ENCODE measurements at places on chromosomes 4 and X.

DNA sequence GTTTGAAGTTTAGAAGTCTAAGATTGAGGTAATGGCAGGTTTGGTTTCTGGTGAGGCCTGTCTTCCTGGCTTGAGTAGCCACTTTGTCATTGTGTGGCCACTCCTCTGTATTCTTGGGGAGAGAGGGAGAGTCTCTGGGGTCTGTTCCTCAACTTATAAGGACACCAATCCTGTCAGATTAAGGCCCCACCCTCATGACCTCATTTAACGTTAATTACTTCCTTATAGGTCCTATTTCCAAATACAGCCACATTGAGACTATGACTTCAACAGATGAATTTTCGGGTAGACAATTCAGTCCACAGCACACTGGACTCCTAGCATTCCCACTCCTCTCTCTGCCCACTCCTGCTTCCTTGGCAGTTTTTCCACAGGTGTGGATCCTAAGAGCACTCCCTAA, 350.8 kb upstream of the CASK start:
- DNase-seq = no peak

DNA sequence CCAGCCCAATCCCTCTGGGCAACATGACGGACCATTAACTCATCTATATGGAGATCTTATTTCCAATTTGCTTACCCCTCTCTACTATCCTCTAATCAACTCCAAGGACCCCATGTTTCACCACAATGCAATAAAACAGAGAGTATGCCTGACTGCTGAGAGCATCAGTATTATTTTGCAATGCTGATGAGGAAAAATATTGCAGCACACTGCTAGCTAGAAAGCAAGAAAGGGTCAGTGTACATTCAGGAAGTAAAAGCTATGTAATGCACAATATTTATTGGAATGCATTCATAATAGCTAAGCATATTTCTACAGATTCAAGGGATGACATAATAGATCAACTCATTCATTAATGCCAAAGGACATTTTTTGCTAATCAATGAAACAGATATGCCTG, 33.2 kb downstream of the ARAP2 start:
- no peak for DNase-seq

- DNase-seq = no peak
Observed at GRCh38 chrX:22135994-22136684, 104.0 kb downstream of the PHEX start.

GRCh38 chrX:143683486-143683885, 37.1 kb downstream of the SPANXN2 start:
- DNase-seq = no peak

- DNase-seq = no peak
Observed at GRCh38 chr4:176185051-176185450, 10.3 kb downstream of the SPATA4 start.

DNA sequence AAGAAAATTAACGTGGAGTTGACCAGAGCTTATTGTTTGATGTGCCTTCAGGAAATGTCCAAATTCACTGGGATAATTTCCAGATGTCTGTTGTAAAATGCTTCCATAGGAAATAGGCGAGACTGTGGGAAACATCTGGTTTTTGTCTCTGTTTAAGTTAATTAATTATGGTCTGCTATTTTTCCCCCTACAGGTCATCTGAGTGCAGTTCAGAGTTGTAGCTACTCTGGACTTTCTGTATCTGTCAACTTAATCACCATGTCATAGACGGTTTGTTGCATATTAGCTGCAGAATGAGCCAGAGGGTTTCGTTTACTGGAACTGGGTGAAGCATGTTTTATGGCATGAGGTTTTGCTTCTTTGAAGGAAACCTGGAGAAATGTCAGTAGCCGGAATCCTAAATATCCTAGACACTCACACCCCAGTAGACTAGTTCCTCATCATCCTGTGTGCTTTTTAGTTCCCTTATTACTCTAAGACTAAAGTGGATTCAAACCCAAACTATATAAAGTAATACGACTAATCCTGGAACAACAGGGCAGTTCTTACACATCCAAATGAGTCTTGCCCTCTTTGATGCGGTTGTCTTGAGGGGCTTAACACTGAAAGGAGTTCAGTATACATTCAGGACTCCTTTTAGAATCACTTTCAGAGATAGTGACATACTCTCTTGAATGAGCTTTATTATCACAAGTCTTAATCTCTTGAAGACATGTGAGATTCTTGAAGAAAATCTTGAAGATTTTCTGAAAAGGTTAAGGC, 62.5 kb downstream of the PPEF1 start:
- DNase-seq = no peak

- no peak for DNase-seq
Observed at GRCh38 chr4:185822791-185823190, 10.8 kb upstream of the SORBS2 start.

DNA sequence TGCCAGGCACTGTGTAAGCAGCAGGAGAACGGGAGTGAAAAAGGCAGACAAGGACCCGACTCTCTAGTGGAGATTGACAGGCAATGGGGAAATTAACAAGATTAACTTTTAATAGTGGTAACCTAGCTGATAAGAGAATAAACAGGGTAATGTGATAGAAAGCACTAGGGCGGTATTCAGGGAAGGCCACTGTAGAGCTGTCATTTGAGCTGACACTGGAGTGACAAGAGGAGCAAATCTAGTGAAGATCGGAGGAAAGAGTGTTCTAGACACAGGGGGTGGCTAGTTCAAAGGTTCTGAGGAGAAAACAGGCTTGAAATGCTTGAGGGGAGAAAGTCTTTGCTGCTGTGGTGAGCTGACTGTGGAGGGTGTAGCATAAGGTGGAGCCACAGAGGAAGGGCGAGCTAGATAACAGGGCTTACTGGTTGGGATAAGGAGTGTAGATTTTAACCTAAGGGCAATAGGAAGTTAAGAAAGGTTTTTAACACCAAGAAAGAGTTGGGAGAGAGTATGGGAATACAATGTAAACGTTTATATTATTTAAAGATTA, 122.8 kb downstream of the SLC10A7 start:
- DNase-seq = no peak

GRCh38 chr4:120526033-120526432, 396.5 kb downstream of the PRDM5 start:
- no peak for DNase-seq

GRCh38 chr4:113327494-113327893, 278.0 kb downstream of the ANK2 start:
- no peak for DNase-seq

GRCh38 chr4:89411539-89412309, 104.1 kb upstream of the GPRIN3 start:
- no peak for DNase-seq

GRCh38 chr4:23085249-23085568, 392.5 kb downstream of the GBA3 start:
- no peak for DNase-seq

DNA sequence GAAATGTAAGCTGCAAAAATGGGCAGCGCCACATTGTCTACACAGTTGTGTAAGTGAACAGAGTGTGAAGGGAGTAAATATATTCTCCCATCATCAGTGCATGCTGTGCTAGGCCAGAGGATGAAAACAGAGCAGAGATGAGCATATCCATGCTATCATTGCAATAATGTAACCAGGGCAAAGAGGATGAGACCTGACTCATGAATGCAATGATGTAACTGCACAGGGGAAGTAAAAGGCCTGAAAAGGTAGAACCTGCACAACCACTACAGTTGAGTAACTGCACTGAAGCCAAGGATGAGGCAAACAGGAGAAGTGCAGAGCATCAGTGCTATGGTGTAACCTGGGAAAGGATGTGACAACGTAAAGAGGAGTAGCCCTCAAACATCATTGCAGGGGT, 220.4 kb upstream of the FAM47C start:
- no peak for DNase-seq

GRCh38 chr4:170035845-170036244, 9.7 kb upstream of the MFAP3L start:
- DNase-seq = no peak

DNA sequence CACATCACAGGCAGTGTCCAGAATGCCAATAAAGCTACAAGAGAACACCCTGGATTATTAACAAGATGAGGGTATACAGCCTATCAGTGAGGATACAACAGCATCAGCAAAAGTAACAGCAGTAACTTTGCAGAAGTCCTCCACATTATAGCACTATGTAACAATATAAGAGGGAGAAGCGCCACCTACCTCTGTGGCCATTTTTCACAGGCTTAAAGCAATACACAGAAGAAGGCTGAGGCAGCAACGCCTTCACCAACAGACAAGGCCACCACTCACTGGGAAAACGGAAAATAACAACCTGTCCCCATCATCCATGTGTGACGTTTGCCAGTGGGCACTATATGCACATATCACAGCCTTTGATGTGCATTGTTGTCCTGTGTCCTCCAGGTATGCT, 12.5 kb downstream of the RTL8B start:
- DNase-seq = no peak

DNA sequence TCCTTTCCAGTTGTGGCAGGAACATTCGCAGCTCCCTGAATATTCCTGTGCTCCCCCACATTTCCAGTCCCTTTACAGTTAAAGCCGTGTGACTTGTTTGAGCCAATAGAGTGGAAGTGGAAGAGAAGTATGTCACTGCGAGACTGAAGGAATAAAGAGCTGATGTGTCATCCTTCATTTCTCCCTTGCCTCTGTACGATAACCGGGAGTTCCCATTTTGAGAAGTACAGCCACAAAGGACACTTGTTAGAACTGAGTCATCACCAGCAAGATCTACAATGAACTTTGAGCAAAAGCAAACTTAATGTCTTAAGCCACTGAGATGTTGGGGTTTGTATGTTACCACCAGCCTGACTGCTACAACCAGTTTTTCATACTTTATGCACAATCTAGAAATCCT, 92.3 kb downstream of the SPRY1 start:
- DNase-seq = no peak

GRCh38 chr4:153223930-153224329, 19.7 kb downstream of the TRIM2 start:
- no peak for DNase-seq

GRCh38 chr4:151169900-151170299, 70.5 kb downstream of the RPS3A start:
- DNase-seq = no peak

- DNase-seq = no peak
Observed at GRCh38 chr4:140856621-140857062, 100.5 kb upstream of the TBC1D9 start.

- peak; percentile 8 for DNase-seq
Observed at GRCh38 chrX:135295238-135295943, 13.9 kb upstream of the ETDC start.

DNA sequence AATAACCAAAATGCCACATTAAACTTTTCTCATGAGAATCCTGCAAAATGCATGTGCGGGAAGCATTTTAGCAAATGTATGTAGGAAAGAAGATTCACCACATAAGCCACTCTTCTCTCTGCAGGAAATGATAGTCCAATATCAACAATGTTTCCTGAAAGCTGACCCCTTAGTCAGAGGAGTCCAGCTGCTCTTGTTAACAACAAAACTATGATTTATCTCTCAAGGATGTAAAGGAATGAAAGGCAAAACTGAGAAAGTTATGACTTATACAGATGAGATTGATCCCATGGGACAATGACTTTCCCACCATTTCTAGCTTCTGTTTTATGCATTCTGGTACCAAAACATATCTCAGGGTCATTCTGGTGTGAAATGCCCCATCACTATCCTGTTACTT, 125.0 kb upstream of the EDNRA start:
- no peak for DNase-seq

GRCh38 chrX:63934160-63934559, 149.1 kb upstream of the ARHGEF9 start:
- DNase-seq = no peak

DNA sequence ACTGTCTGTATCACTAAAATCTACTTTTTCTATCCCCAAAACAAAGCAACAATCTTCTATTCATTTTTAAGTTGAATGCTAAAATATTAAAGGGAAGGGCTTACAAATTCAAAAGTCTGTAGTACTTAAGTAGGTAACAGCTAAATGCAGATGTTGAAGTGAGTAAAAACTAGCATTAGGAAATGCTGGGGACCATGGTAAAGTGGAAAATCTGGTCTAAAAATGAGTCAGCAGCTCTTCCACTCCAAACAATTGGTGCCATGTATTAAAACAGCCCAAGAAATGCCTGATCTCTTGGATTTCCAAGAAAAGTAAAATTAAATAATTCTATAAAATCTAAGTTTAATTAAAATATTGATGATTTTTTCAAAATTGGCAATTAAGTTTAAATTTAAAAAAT, 73.3 kb upstream of the PPP3CA start:
- DNase-seq = no peak

- no peak for DNase-seq
Observed at GRCh38 chr4:79588679-79589078, 180.7 kb upstream of the GK2 start.

DNA sequence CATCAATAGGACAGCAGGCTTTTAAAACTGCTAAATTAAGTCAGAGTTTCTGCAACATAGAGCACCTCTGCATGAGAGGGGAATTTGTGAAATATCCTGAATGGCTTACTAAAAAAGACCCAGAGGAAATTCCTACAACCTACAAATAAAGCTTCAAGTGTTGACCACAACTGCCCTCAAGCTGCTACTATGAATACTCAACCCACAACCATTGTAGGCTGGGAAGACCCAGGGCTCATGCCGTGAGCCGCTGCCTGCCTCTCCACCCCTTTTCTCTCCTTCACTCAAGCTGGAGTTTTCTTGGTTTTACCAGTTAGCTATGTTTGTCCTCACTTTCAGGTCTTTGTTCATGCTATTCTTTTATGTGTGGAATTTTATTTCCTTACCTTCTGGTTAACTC, 151.6 kb downstream of the EMCN start:
- no peak for DNase-seq

- no peak for DNase-seq
Observed at GRCh38 chr4:74284053-74284452, 24.2 kb upstream of the EPGN start.

GRCh38 chr4:19930742-19931141, 321.0 kb upstream of the SLIT2 start:
- no peak for DNase-seq

GRCh38 chr4:2248044-2248780, 6.3 kb upstream of the HAUS3 start:
- no peak for DNase-seq

DNA sequence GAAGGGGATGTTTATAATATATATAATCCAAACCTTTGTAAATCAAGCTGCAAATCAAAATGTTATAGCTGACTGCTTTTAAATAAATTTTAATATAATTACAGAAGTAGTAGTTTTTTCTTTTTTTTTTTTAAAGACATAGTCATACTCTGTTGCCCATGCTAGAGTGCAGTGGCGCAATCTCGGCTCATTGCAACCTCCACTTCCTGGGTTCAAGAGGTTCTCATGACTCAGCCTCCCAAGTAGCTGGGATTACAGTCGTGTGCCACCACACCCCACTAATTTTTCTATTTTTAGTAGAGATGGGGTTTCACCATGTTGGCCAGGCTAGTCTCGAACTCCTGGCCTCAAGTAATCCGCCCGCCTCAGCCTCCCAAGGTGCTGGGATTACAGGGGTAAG, 178.7 kb downstream of the FBXW7 start:
- no peak for DNase-seq

GRCh38 chrX:121931567-121931966, 884.2 kb downstream of the GLUD2 start:
- no peak for DNase-seq

- no peak for DNase-seq
Observed at GRCh38 chr4:108058685-108059440, 69.2 kb downstream of the HADH start.
